ENCODE measurements at places on chromosomes 6 and 20. TPM values are rescaled to one million over a fixed set of nuclear protein-coding genes. Genes with fewer than 3 reads are reported as not detected.

DNA sequence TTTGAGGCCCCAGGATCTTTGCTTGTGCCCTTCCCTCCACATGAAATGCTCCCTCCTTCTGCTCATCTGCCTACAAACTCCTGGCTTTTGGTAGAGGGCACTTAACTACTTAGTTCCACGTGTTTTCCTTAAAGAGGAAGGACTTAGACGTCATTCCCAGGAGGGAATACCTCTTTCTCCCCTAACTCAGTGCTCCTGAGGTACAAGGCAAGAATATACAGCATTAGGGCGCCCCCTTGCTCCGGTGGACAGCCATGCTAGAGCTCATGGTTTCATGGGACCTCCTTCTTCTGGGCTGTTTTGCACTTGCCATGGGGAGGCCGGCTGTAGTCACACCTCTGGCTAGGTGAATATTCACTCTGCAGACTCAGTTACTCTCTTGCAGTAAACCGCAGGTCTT lies 93.8 kb upstream of the LY86 start:
- peak; percentile 34 for DNase-seq

- DNase-seq, result peak; percentile 43
These were observed 1.2 kb downstream of the DUSP22 start for GRCh38 chr6:293193-294174.

LY86 gene
- not detected for total RNA-seq

C20orf204 gene
- 6.9 TPM for total RNA-seq

Data from lung microvascular endothelial cell (primary cell).